ENCODE measurements at places on chromosomes 6 and 20. TPM values are rescaled to one million over a fixed set of nuclear protein-coding genes. Genes with fewer than 3 reads are reported as not detected.

The NKX2-4 gene
- not detected for total RNA-seq

The OR2H1 gene
- total RNA-seq: not detected

The POFUT1 gene
- 18.3 TPM for total RNA-seq

The UST gene
- 3.0 TPM for total RNA-seq

The TSBP1 gene
- not detected for total RNA-seq

The EDN1 gene
- 0.76 TPM for total RNA-seq

The C20orf204 gene
- total RNA-seq: 0.88 TPM

The C20orf202 gene
- 0.24 TPM for total RNA-seq

All from esophagus mucosa (tissue), 1 donor.